Tibial nerve (tissue), 4 donors: ENCODE measurements at places on chromosomes 3 and 15. TPM values are rescaled to one million over a fixed set of nuclear protein-coding genes. Genes with fewer than 3 reads are reported as not detected.

GRCh38 chr15:88932271-88932874, 19.2 kb upstream of the MFGE8 start:
- H3K4me1 ChIP-seq, result no peaks in the 10 kb centered on the region
- H3K27me3 ChIP-seq, result no peaks in the 10 kb centered on the region
- peak overlapping the region; percentile 78 for H3K27ac ChIP-seq
- no peaks in the 10 kb centered on the region for H3K36me3 ChIP-seq
- H3K4me3 ChIP-seq, result no peak overlapping the region

GRCh38 chr3:117305681-117306080, 596.1 kb downstream of the TUSC7 start:
- H3K36me3 ChIP-seq, result no peaks in the 10 kb centered on the region
- H3K27ac ChIP-seq, result no peak overlapping the region
- peaks cover 6% of the 10 kb centered on the region for H3K4me1 ChIP-seq
- no peaks in the 10 kb centered on the region for H3K27me3 ChIP-seq
- DNase-seq, result no peak

GRCh38 chr15:37823601-37824275, 110.7 kb upstream of the TMCO5A start:
- no peak overlapping the region for H3K4me3 ChIP-seq
- H3K36me3 ChIP-seq, result no peaks in the 10 kb centered on the region
- DNase-seq, result no peak

GRCh38 chr3:81444817-81445460, 316.5 kb downstream of the GBE1 start:
- no peak overlapping the region for H3K27ac ChIP-seq
- no peaks in the 10 kb centered on the region for H3K4me1 ChIP-seq
- H3K36me3 ChIP-seq, result no peaks in the 10 kb centered on the region
- no peak for DNase-seq

DNA sequence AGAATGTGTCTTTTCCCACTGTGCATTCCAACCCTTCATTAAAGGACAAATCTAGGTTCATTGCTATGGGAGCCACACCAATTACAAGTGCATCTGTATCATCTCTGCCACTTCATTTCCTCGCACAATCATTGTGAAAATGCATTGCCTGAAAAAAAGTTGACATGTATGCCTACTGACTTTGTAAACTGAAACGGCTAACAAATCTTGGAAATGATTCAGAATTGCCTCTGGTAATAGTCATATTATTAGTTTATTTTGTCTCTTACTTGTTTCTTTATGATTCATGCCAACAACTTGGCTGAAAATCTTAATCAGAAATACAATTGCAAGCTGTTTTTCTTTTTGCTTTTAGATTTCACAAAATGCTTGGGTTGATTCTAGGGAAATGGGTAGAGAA, 497.1 kb downstream of the ZIC1 start:
- H3K27ac ChIP-seq, result no peak overlapping the region
- DNase-seq, result no peak
- H3K36me3 ChIP-seq, result no peaks in the 10 kb centered on the region
- H3K27me3 ChIP-seq, result no peaks in the 10 kb centered on the region
- H3K4me1 ChIP-seq, result no peaks in the 10 kb centered on the region

GRCh38 chr15:28228096-28228495, 93.9 kb downstream of the HERC2 start:
- H3K4me3 ChIP-seq, result no peak overlapping the region
- no peaks in the 10 kb centered on the region for H3K27me3 ChIP-seq
- no peak overlapping the region for H3K27ac ChIP-seq
- no peaks in the 10 kb centered on the region for H3K36me3 ChIP-seq

DNA sequence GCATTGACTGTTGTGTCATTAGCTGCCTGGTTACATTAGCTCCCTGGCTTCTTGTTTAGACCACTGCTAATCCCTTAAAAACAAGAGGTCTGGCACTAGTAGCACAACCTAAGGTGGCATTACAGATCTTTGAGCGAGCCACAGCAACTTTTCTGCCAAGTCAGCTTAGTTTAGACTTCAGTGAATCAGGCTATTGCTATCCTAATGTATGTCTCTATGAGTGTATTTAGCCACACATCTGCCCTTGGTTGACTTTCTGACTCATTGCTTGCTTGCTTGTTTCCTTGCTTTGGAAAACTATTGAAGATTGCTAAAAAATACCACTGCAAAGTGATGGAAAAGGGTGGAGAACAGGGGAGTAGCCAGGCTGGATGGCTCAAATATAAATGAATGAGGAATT, 50.2 kb downstream of the CHP1 start:
- no peaks in the 10 kb centered on the region for H3K27me3 ChIP-seq
- DNase-seq, result no peak
- no peak overlapping the region for H3K27ac ChIP-seq
- peaks cover 14% of the 10 kb centered on the region for H3K4me1 ChIP-seq

- no peaks in the 10 kb centered on the region for H3K36me3 ChIP-seq
- DNase-seq, result no peak
- no peak overlapping the region for H3K4me3 ChIP-seq
- H3K4me1 ChIP-seq, result no peaks in the 10 kb centered on the region
These were observed 15.6 kb upstream of the UBE2Q2 start for GRCh38 chr15:75827691-75828090.

- no peak for DNase-seq
- peaks cover 28% of the 10 kb centered on the region for H3K4me1 ChIP-seq
- peak overlapping the region; percentile 66 for H3K27ac ChIP-seq
- H3K36me3 ChIP-seq, result no peaks in the 10 kb centered on the region
- H3K27me3 ChIP-seq, result no peaks in the 10 kb centered on the region
- no peak overlapping the region for H3K4me3 ChIP-seq
These were observed 18.5 kb upstream of the CHCHD6 start for GRCh38 chr3:126685493-126685892.

GRCh38 chr3:106957029-106957428, 420.2 kb upstream of the CCDC54 start:
- H3K27me3 ChIP-seq, result no peaks in the 10 kb centered on the region
- H3K4me3 ChIP-seq, result no peak overlapping the region
- no peak overlapping the region for H3K27ac ChIP-seq
- DNase-seq, result no peak

DNA sequence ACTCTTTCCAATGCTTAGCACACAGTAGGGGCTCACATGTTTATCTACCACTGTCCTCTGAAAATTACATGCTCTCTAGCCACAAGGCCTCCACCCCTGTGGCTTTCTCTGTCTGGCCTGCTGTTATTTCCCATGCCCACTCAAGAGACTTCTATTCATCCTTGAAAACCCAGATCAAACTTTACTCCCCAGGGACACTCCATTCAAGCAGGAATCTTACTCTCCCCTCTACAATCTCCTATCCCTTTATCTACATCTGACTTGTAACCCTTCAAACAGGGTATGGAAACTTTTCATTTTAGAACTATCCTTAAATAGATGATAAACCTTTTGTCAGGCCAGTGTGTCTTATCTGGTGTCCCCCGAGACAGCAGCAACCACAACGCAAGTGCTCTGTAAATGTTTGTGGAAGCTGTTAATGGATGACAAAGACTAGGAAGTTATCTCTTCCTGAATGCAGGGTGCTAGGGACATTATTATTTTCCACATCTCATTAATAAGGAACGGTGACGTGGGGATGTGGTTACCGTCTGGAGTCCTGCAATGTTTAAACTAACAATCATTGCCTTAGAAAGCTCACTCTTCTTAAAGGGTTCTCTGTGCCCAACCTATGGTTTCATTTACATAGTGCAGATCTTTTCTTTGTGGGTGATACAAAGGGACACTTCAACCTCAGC, 322.3 kb downstream of the ARRDC4 start:
- no peak overlapping the region for H3K27ac ChIP-seq
- DNase-seq, result no peak
- H3K27me3 ChIP-seq, result no peaks in the 10 kb centered on the region
- no peaks in the 10 kb centered on the region for H3K36me3 ChIP-seq
- no peaks in the 10 kb centered on the region for H3K4me1 ChIP-seq

DNA sequence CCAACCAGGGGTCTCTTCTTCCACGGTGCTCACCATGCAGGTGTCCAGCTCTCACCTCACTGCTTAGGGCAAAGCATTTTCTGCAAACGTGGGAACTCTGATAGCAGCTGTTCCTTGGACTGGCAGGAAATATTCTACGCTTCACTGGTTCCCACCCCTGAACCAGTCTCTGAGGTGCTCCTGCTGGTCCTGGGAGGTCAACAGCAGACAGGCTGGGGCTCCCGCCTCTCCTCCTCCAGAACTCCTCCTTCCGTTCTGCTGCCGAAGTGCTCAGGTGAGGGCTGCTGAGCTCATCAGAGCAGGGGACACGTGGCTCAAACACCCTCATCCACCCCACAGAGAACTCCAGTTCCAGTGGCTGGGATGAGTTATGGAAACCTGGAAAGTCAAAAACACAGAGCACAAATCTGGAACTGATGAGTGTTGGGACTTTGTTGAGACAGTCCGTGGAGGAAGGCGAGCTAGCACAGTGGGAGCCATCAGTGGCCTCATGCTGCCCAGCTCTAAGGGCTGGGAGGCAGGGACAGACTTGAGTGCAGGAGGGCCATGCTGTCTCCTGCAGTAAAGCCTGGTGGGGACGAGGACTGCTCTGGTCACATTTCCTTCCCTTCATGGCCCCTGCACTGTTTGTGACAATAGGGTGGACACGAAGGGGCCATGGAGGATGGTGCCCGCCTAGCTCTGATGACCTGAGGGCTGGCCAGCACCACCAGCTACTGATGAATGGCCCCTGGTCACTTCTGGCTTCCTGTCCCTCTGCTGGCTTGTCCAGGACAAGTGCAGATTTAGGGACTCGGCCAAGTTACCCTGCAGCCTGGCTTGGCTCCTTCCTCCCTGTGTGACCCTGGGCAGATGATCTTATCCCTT, 137.8 kb downstream of the KLF13 start:
- H3K27me3 ChIP-seq, result no peaks in the 10 kb centered on the region
- H3K27ac ChIP-seq, result peak overlapping the region; percentile 40
- H3K4me1 ChIP-seq, result no peaks in the 10 kb centered on the region
- DNase-seq, result no peak
- no peaks in the 10 kb centered on the region for H3K36me3 ChIP-seq

- no peaks in the 10 kb centered on the region for H3K4me1 ChIP-seq
- no peak for DNase-seq
- no peaks in the 10 kb centered on the region for H3K27me3 ChIP-seq
These were observed 260.4 kb downstream of the WNT5A start for GRCh38 chr3:55226696-55227095.

DNA sequence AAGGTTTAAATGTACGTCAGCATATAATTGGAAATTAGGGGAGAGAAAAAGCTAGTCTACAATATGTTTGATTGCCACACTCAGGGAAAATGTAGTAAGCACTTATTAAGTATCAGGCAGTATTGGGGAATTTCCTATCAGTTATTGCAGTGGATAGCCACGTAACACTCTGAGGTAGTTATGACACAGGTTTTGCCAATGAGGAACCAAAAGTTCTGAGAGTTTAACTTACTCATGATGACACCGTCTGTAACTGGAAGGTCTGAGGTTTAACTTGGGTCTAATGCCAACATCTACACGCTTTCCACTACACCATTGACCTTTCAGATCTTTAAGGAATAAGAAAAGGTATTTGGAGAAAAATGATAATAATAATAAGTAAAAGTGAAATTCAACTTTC, 89.5 kb downstream of the ZMAT3 start:
- H3K27ac ChIP-seq, result no peak overlapping the region
- no peak overlapping the region for H3K4me3 ChIP-seq
- no peak for DNase-seq
- H3K27me3 ChIP-seq, result no peaks in the 10 kb centered on the region
- H3K36me3 ChIP-seq, result no peaks in the 10 kb centered on the region
- no peaks in the 10 kb centered on the region for H3K4me1 ChIP-seq

GRCh38 chr15:37098468-37099318, 1.7 kb downstream of the MEIS2 start:
- peaks cover 90% of the 10 kb centered on the region for H3K27me3 ChIP-seq
- H3K27ac ChIP-seq, result peak overlapping the region; percentile 89
- H3K4me1 ChIP-seq, result no peaks in the 10 kb centered on the region
- no peaks in the 10 kb centered on the region for H3K36me3 ChIP-seq

- H3K36me3 ChIP-seq, result no peaks in the 10 kb centered on the region
- H3K27ac ChIP-seq, result peak overlapping the region; percentile 7
- H3K27me3 ChIP-seq, result no peaks in the 10 kb centered on the region
- H3K4me3 ChIP-seq, result no peak overlapping the region
- no peaks in the 10 kb centered on the region for H3K4me1 ChIP-seq
These were observed 132.4 kb upstream of the LPP start for GRCh38 chr3:188021502-188022040.

DNA sequence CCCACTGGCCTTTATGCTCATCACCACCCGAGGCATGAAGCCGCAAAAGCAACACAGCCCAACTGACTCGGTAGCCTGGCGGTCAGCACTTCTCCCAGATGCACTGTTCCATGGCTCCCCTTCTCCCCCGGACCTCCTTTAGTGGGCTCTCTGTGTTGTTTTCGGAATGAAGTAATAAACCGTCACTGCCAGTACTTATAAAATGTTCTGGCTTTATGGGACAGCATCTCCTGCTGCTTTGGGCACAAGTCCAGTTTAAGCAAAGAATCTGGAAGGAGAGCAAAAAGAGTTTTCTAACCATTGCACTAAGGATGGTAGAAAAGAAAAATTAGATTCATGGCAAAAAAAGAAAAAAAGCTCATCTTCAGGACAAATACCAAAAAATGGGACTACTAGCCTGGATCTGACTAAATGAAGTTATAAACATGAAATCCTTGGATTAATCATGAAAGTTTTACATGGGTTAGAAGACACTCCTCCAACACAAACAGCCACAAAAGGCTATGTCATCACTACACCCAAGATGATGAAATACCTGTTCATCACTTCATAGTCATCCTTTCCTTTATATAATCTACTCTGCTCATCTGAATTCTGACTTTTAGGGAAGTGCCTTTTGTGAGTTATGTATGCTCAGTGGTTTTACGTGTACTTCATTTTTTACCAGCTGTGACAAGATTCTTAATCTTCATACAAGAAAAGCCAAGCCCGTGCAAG, 89.5 kb upstream of the UBE2E2 start:
- H3K27ac ChIP-seq, result peak overlapping the region; percentile 76
- DNase-seq, result peak; percentile 15
- H3K36me3 ChIP-seq, result no peaks in the 10 kb centered on the region
- H3K27me3 ChIP-seq, result no peaks in the 10 kb centered on the region

- H3K27ac ChIP-seq, result peak overlapping the region; percentile 75
- DNase-seq, result peak; percentile 63
- H3K4me3 ChIP-seq, result peak overlapping the region; percentile 71
- no peaks in the 10 kb centered on the region for H3K27me3 ChIP-seq
- H3K4me1 ChIP-seq, result no peaks in the 10 kb centered on the region
These were observed 1.8 kb downstream of the RCCD1 start for GRCh38 chr15:90956274-90957030.

The PATL2 gene
- total RNA-seq, result 0.98 TPM

The TMCO5A gene
- not detected for total RNA-seq

The EFCC1 gene
- 0.22 TPM for total RNA-seq

The ZIC4 gene
- total RNA-seq, result not detected

The UTS2B gene
- not detected for total RNA-seq

The NANOGP8 gene
- total RNA-seq, result 1.2 TPM

The NR1I2 gene
- 0.39 TPM for total RNA-seq

The TMEM207 gene
- not detected for total RNA-seq

The CYFIP1 gene
- 121 TPM for total RNA-seq

The KLHL40 gene
- total RNA-seq, result not detected
